Sigmoid colon (tissue), 7 donors: ENCODE measurements at places on chromosomes 11 and 22. TPM values are rescaled to one million over a fixed set of nuclear protein-coding genes. Genes with fewer than 3 reads are reported as not detected.

GRCh38 chr11:72688929-72689328 lies 14.7 kb upstream of the PDE2A start:
- H3K36me3 ChIP-seq: peaks cover 30% of the 10 kb centered on the region
- no peaks in the 10 kb centered on the region for H3K27me3 ChIP-seq
- H3K27ac ChIP-seq: peak overlapping the region; percentile 8
- H3K4me1 ChIP-seq: peaks cover 7% of the 10 kb centered on the region
- H3K4me3 ChIP-seq: no peak overlapping the region
- DNase-seq: no peak

- no peaks in the 10 kb centered on the region for H3K27me3 ChIP-seq
- no peak overlapping the region for H3K4me3 ChIP-seq
- no peak for DNase-seq
- H3K27ac ChIP-seq: no peak overlapping the region
Measured at GRCh38 chr11:16953663-16954062, 60.6 kb downstream of the PLEKHA7 start.

The PTPN5 gene
- 0.83 TPM for total RNA-seq

GRCh38 chr11:121241343-121242211 lies 51.0 kb upstream of the SC5D start:
- no peak for DNase-seq
- H3K4me1 ChIP-seq: peaks cover 10% of the 10 kb centered on the region
- H3K27me3 ChIP-seq: no peaks in the 10 kb centered on the region

GRCh38 chr11:76120513-76121101 lies 85.7 kb downstream of the WNT11 start:
- H3K36me3 ChIP-seq: peaks cover 8% of the 10 kb centered on the region
- DNase-seq: no peak
- H3K4me3 ChIP-seq: no peak overlapping the region
- no peaks in the 10 kb centered on the region for H3K27me3 ChIP-seq
- no peaks in the 10 kb centered on the region for H3K4me1 ChIP-seq
